ENCODE measurements at places on chromosomes 3 and 15.

- DNase-seq: peak; percentile 73
These were observed 55.9 kb upstream of the NR2C2 start for GRCh38 chr3:14891135-14892132.

DNA sequence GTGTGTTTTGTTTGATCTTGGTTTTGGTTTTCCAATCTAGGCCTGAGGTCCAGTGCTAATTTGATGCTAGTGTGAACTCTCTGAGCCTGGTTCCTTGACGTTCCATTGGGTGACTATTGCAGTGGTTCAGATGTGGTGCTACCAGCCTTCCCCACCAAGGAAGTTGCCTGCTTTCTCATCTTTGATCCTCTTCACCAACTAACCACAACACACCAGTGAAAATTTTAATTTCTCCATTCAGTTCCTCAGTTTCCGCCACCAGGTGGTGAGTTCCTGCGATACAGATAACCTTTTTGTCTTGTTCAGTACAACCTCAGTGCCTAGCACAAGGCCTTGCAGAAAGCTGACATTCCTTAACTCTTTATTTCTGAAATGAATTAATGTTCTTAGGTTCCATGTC lies 337.4 kb upstream of the TPRG1 start:
- no peak for DNase-seq

GRCh38 chr15:77616072-77616471 lies 16.6 kb downstream of the LINGO1 start:
- DNase-seq: no peak

DNA sequence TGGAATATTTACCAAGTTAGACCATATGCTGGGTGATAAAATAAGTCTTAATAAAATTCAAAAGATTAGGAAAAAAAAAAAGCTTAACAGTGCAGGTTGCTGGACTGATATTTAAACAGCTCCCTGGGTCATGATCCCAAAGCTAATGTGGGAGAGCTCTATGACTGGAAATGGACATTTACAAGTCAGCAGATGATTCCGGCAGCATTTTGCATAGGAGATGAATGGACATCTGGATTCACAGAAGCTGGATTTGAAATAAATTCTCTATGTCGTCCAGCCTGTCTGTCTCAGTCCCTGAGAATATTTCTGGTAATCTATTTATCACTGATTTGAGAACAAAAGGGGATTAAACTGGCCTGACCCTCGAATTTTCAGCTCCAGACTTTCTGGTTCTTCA lies 52.3 kb upstream of the KLHL25 start:
- DNase-seq: no peak

DNA sequence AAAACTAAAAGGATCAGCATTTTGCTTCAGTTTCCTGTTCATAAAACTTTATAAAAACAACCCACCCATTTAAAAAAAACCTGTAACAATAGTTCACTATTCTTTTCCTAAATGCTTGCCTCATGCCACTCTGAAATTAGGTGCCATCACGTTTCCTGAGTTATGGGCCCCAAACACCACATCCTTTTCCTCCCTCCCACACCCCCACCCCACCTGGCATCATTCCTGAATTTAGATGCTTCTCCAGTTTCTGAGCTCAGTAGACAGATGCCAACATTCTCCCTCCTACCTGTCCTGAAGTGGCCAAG lies 11.9 kb upstream of the ARHGEF3 start:
- no peak for DNase-seq

- DNase-seq: no peak
These were observed 55.2 kb downstream of the RAB7A start for GRCh38 chr3:128781164-128781563.

GRCh38 chr3:145865399-145866018 lies 295.5 kb downstream of the PLOD2 start:
- DNase-seq: no peak

DNA sequence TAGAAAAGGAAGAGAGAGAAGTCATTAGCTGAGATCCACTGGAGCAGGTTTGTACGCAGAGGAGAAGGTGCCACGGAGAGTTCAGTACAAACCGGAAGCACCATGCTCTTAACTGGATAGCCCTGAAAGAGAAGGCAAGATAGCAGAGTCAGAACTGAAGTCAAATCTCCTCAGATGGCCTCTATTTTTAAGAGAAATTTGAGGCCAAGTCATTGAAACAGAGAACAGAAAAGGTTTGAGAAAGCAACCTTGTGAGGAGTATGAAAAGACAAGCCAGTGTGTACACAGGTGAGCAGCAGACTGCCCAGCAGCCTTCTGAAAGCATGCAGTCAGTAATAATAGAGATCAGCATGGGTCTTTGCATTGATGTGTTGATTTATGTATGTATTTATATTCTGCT lies 66.1 kb upstream of the SPRED1 start:
- peak; percentile 42 for DNase-seq

Measured in RPMI8226 (cell line).